Renal cortex interstitium (tissue), 15 donors: ENCODE measurements at places on chromosomes 7 and 10.

- no peak for DNase-seq
Observed at GRCh38 chr7:40800771-40801170, 666.0 kb downstream of the SUGCT start.

DNA sequence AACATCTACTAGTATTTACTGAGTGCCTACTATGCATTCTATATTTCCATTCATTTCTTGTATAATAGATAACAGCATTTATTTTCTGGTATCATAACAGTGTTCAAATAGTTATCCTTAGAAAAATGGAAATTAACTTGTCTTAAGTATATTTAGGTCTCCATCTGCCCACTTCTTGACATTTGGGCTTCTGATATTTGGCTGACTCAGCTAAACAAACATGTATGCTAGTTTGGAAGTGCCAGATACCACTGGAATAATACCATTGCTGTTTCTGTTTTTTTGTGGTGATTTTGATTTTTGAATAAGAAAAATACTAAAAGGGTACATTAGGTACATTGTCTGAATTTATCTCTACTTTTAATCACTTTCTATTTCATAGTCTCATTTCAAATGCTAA is 169.2 kb downstream of the ST7 start:
- DNase-seq = no peak

- no peak for DNase-seq
Observed at GRCh38 chr7:30864101-30864500, 47.6 kb upstream of the AQP1 start.

- DNase-seq = no peak
Observed at GRCh38 chr10:26517141-26517867, 79.2 kb downstream of the APBB1IP start.

GRCh38 chr7:82676777-82677463 is 233.3 kb upstream of the CACNA2D1 start:
- DNase-seq = no peak

GRCh38 chr10:35442028-35442427 is 105.7 kb downstream of the CCNY start:
- no peak for DNase-seq

- DNase-seq = no peak
Observed at GRCh38 chr7:53311205-53311604, 275.8 kb downstream of the POM121L12 start.

DNA sequence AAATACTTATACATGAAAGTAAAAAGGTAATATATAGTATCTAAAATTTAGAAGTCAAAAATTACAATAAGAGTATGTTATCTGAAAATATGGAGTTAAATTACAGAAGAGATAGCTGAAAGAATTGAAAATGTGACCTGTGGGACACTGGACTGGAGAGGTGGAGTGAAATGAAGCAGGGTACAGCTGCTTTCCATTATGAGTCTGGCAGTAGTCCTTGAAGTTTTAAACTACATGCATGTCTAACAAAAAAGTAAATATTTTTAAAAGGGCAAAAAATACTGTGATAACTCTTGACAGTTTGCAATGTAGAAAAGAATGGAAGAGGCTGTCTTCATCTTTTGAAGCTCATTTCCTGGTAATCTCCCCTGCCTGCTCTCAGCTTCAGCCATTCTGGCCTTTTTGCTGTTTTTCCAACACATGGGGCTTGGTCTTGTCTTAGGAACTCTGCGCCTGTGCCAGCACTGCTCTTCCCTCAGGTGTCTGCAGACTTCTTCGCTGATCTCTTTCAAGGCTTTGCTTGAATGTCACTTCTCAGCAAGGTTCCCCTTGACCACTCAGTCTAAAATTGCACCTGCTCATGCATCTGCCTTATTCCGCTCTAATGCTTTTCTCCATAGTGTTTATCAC is 36.9 kb downstream of the PTPRZ1 start:
- no peak for DNase-seq

DNA sequence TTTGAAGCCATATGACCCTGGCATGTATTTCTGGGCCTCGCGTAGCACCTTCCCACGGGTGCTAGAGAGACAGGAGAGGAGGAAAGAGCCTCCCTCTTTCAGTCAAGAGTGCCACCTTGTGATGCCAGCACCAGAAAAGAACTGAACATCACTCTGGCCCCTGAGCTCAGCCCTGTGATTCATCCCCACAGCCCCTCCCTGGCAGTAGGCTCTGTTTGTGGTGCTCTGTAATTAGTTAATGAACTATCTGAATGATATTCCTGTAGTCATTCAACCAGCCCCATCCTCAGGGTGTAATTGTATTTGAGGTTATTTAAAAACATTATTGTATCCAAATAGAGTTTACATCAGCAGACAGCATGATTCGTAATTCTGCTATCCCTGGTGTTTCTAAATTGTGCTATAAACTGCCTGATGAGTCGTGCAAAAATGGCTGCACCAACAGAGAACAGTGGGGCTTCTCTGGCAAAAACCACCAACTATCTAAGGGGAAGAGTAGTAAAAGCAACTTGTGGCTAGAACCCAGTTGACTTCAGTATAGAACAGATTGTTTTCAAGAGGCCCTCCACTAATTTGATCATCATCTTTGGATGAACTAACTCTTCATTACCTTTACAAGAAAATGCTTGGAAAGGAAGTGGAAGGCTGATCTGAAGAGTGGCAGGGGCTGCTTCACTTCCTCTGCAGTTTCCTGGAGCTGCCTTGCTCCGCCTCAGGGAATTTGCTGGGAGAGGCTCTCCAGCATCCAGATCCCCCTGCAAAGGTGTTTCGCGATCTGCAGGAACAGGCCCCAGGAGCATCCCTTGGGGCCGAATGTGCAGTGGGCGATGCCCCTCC is 23.7 kb upstream of the TIAL1 start:
- no peak for DNase-seq

- no peak for DNase-seq
Observed at GRCh38 chr7:154777023-154777422, 225.9 kb downstream of the PAXIP1 start.

DNA sequence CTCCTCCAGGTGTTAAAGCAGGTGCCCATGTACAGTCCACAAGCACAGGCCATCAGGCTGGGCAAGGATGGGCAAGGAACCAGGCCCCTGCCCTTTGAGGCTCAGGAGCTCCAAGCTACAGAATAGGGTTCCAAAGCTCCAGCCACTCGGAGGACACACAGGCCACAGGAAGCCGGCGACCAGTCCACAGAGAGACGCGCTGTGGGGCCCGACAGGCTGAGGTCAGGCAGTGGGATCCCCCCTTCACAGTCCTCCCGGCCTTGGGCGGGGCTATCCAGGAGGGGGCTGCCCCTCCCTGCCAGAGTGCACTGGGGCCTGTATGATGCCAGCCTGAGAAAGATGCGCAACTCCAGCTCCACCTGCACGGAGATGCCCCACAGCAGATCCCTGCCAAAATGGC is 34.0 kb downstream of the MAD1L1 start:
- DNase-seq = no peak

DNA sequence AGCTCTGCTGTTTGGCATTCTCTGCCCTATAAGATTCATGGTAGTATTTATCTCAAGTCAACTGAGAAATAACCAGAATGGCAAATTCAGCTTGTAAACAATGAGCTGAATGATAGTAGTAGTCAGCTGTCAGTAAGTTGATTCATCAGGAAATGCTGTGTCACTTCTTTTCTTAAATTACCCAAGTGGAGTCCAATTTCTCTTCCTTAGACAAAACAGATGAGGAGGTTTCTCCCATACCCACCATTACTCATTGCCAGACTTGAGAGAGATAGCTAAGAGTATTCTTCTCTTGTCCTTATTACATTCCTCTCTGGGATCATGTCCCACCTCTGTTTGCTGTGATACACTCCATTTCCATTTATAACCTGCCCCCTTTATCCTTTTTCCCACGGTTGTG is 159.8 kb upstream of the STEAP1 start:
- DNase-seq = no peak

- no peak for DNase-seq
Observed at GRCh38 chr10:120667276-120667675, 183.9 kb upstream of the WDR11 start.

- no peak for DNase-seq
Observed at GRCh38 chr10:70684374-70684773, 12.1 kb downstream of the ADAMTS14 start.

GRCh38 chr10:76072384-76072783 is 641.0 kb downstream of the LRMDA start:
- no peak for DNase-seq

- DNase-seq = no peak
Observed at GRCh38 chr10:57186201-57186600, 825.1 kb upstream of the ZWINT start.

DNA sequence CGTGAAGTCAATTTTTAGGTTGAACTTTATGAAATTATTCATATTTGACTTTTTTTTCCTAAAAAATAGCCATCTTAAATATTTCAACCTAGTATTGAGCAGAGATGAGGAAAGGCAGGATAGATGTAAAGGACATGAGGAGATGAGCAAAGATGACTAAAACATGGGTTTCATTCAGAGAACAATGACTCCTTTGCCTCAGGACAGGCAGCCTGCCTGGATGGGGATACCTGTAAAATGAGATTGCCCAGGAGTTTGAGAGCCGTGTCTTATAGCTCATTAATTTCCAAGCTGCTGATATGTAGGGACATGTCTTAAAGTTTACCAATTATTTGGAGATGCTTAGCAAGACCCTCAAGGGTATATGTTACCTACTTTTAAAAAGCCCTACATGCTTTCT is 243.8 kb upstream of the MDFIC start:
- no peak for DNase-seq

DNA sequence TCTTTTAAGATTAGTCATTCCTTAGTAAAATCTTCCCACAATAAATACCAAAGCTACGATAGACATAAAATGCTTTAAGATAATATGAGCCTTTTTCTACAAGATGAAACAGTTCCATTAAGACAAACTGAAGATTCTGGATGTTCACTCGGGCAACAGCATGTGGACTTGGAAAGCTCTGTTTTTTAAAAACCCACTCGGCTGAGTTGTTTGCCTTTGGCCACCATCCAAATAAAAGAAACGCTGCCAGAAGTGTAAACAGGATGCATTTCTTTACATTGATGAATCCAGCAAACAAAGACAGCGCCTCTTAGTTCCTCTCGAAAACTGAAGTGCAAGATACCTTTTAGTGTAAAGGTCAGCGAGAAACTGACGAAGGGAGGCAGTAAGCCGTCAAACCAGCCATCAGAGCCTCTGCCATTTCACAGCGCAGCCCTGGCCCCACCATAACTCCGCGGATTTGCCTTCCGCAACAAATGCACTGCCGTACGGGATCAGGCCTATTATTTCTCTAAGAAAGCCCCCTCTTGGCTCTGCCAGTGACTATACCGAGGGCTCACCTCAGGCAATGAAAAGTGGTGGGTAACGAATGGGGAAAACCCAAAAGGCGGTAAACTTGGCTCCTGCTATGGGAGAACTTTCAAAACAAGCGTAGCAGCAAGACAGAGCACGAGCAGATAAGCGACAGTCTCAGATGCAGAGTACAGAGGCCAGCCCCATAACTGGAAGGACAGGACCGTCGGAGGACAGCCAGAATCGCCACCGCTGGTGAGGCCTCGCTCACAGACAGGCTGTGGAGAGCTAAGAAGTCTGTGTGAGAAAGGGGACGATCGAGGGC is 41.4 kb downstream of the GNA12 start:
- no peak for DNase-seq

DNA sequence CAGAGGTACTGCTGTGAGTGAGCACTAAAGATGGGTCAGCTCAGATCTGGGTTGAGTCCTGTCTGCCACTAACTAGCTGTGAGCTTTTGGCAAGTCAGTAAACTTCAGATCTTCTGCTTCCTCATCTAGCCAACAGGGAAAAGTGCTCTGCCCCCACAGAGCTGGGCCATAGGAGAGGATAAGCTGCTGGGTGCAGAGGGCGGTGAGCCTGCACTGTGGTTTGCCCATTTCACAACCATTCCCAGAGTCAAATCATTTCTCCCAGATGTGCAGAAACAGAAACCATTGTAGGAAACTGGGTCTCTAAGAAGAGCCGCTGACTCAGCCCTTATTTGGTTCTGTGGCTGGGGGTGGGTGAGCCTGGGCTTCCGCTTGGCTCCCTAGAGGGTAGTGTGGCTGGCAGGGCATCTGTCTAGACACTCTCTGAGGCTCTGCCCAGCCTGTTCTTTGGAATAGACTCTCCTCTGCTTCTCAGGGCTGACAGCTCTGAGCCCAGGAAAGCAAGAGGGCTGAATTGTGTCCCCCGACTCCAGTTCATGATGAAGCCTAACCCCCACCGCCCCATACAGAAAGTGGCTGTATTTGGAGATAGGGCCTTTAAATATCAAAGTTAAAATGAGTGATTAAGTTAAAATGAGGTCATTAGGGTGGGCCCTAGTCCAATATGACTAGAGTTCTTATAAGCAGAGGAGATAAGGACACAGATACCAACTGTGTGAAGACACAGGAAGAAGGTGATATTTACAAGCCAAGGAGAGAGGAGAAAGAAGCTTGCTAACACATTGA is 29.5 kb upstream of the ARHGAP22 start:
- no peak for DNase-seq

GRCh38 chr7:98165827-98166667 is 45.2 kb upstream of the BHLHA15 start:
- DNase-seq = no peak

DNA sequence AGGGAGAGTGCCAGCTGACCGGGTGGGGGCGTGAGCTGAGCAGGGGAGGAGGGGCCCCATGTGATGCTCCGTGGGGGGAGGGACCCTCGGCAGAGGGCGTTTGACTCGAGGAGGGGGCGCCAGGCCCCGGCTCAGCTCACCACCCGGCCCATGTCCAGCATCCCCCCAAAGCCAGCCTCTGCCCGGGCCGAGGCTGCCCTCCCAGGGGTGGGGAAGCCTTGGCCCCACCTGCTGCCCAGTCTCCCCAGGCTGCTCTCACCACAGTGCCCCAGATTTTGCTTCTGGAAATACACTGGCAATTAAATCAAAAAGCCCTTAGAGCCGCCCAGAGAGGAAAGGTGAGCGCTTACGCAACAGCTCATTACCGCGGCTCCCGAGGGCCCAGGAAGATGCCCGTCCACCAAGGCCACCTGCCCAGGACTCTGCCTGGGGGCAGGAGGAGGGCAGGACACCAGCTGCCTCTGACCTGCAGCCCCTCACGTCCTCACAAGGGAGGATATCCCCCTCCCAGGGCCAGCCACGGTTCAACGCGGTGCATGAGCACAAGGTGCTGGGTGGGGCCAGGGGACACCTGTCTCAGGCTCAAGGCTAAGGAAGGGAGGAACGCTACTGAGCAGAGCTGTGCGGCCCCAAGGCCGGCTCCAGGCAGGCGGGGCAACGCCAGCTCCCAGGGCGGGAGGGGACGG is 70.0 kb upstream of the INPP5A start:
- DNase-seq = no peak

DNA sequence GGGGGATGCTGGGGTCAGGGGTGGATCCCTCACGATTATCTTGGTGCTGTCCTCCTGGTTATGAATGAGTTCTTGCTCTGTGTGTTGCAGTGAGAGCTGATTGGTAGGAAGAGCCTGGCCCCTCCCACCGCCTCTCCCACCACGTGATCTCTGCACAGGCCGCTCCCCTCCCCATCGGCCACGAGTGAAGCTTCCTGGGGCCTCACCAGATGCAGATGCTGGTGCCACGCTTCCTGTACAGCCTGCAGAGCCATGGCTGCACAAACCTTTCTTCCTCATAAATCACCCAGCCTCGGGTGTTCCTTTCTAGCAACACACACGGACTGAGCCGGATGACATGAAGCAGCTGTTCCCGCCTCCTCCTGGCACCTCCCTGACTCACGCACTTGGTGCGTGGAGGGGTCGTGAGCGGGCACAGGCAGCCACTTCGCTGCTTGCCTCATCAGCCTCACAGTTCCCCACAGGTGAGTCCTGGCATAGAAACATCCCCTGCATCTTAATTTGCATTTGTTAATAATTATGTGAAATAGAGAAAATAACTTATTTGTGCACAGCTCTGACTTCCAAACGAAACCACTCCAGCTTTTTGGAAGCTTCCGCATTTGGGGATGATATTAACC is 210.8 kb downstream of the ADARB2 start:
- DNase-seq = no peak

GRCh38 chr7:156173748-156174353 is 361.6 kb upstream of the SHH start:
- no peak for DNase-seq
